ENCODE measurements at places on chromosomes 6 and 20.

DNA sequence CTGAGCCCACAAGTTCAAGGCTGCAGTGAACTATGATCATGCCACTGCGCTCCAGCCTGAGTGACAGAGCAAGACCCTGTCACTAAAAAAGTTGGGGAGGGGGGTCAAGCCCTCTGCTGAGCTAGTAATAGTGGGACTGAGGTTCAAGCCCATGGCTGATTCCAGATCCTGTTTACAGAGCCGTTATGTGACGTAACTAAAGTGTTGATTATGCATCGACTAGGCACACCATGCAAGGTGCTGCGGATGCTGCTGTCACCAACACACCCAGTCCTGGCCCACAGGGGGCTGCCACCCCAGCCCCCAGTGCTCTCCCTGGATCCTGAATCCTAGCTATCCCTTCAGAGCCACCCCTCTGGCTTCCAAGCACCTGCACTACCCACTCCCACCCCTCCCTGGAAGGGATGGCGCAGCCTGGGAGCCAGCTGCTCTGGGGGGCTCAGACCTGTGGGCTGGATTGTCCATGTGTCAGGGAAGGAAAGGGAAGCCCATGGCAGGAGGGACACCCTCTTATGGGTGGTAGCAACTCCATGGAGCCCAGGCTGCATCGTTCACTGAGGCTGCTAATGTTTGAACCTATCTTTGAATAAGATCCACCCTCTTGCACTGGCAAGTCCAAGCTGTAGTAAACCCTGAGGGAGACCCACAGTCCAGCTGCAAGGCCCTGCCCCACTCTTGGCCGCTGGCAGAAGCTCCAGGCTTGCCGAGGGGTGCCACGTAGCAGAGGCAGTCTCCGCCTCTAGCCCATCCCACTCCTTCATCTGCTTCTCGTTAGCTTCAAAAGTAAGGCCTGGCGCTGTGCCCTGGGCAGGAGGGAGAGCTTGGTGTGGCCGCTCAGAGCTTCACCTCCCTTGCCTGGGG lies 95.0 kb downstream of the SNX5 start:
- DNase-seq, result peak; percentile 95

DNA sequence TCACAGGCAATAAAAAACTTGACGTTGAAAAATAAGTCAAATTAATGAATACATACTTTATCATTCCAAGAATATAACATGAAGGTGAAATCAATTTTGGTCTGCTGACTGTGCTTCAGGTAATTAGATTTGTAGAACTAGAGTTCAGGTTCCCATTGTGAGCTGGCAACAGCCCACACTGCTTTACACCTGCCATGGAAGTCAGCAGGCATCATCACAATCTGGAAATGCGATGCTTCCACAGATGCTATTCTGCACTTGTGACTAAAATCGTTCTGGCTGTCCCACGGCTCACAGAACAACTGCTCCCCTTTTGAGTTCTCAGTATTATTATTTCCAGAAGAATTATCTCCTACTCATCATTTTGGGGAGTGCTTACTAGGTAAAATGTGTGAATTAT lies 62.6 kb upstream of the THEMIS start:
- DNase-seq, result no peak

DNA sequence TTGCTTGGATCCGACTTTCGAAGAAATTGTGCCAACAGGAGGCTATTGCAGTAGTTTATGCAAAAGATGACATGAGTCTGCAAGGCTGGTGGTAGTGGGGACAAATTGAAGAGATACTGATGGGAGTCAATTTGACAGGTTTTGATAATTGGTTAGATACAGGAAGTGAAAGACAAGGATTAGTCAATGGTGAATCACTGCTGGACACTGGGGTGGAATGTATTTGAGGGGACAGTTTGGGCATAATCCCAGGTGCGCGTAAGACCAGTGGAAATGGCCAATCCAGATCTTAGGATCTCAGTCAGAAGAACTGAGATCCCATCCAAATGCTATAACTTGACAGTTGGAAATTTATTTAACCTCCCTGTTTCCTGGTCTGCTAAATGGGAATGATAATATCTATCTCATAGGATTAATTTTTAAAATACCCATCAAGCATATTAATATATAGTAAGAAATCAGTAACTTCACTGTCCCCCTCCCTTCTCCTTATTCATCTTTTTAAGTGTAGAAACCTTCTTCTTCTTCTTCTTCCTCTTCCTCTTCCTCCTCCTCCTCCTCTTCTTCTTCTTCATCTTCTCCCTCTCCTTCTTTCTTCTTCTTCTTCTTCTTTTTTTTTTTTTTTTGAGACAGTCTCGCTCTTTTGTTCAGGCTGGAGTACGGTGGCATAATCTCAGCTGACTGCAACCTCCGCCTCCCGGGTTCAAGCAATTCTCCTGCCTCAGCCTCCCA lies 30.9 kb upstream of the ERVFRD-1 start:
- no peak for DNase-seq

- DNase-seq, result no peak
Measured at GRCh38 chr6:104003803-104004516, 855.8 kb downstream of the HACE1 start.

DNA sequence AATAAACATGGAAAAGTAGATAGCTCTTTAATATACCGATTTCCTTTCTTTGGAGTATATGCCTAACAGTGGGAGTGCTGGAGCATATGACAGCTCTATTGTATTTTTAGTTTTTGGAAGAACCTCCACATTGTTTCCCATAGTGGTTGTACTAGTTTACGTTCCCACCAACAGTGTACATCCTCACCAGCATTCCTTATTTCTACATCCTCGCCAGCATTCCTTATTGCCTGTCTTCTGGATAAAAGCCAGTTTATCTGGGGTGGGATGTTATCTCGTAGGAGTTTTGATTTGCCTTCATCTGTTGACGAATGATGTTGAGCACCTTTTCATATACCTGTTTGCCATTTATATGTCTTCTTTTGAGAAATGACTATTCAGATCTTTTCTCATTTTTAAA lies 2.6 kb downstream of the MICA start:
- DNase-seq, result no peak

- DNase-seq, result no peak
Measured at GRCh38 chr20:47461120-47461685, 40.5 kb upstream of the NCOA3 start.

DNA sequence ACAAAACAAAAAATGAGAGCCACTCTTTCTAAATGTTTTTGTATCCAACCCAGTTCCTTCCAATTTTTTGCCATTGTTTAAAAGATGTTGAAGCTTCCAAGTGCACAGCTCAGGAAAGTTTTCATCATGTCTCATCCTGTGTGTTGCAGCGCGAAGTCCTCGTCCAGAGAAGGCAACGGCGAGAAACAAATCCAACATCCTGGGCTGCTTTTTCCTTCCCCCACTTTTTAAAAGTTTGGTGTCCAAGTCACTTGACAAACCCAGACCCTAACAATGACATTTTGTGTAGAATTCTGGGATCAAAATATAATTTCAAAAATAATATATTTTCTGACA lies 92.3 kb downstream of the ANKRD60 start:
- no peak for DNase-seq

DNA sequence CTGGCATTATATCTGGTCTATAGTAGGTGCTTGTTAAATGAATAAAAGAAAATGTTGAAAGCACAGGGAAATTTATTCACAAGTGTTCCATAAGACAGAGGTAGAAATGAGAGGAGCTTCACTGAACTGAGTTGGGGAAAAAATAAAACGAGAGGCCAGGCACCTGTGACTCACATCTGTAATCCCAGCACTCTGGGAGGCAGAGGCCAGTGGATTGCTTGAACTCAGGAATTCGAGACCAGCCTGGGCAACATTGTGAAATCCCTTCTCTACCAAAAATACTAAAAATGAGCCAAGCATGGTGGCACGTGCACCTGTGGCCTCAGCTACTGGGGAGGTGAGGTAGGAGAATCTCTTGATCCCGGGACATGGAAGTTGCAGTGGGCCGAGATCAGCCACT lies 28.1 kb upstream of the IBTK start:
- DNase-seq, result no peak

- no peak for DNase-seq
Measured at GRCh38 chr6:21468461-21468860, 125.1 kb upstream of the SOX4 start.
